Activated T-cell treated with anti-CD3 and anti-CD28 coated beads for 1 hour (primary cell): ENCODE measurements at places on chromosomes 3 and 15.
A peak's percentile ranks its signal among the peaks of the same experiment; 100 is the strongest.

- DNase-seq: peak; percentile 0
Observed at GRCh38 chr3:23203708-23204330, 692 bp downstream of the UBE2E2 start.

- no peak for DNase-seq
Observed at GRCh38 chr3:40167958-40168357, 141.5 kb upstream of the EIF1B start.

- DNase-seq: no peak
Observed at GRCh38 chr15:73839699-73840377, 33.5 kb upstream of the TBC1D21 start.

- DNase-seq: no peak
Observed at GRCh38 chr15:66359740-66360139, 3.3 kb upstream of the TIPIN start.

GRCh38 chr3:171168086-171168485 lies 141.6 kb upstream of the SLC2A2 start:
- DNase-seq: no peak

GRCh38 chr15:58410353-58410752 lies 21.4 kb upstream of the LIPC start:
- DNase-seq: peak; percentile 14

DNA sequence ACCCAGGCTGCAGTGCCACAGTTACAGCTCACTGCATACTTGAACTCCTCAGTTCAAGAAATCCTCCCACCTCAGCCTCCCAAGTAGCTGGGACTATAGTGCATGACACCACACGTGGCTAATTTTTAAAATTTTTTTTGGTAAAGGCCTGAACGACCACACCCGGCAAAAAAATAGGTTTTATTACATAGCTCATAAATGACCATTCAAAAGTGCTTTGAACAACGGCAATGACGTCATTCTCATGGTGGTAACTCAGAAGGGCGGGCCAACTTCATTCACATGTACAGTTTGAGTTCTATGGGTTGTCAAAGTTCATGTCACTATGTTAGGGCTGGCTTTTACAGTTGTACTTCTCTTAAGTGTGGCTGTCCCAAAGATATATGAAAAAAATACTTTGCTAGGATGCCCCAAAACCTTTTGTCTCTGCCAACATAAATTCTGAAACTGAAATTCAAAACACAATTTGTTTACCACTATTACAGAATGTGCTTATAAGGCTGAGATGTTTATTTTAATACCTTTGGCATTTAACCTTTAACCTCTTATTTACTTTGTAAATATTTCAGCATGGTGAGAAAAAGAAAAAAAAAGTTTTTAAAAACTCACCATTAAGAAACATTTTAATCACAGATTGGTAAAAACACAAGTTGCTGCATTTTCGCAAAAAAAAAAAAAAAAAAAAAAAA lies 6.2 kb downstream of the MYO1E start:
- DNase-seq: no peak
